Osteocyte (in vitro differentiated cells): ENCODE measurements at places on chromosomes 16 and 17.

DNA sequence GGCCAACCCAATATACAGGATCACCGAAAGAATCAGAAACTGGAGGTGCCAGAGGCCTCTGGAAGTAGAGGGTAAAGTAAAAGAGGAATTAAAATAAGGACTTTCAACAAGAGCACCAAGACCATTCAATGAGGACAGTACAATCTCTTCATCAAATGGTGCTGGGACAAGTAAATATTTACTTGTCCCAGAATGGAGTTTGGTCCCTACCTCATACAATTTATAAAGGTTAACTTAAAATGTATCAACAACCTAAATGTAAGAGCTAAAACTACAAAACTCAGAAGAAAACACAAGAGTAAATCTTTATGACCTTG is 56.5 kb downstream of the USP31 start:
- no peak for DNase-seq

GRCh38 chr16:80883159-80883642 is 78.8 kb upstream of the CDYL2 start:
- DNase-seq, result no peak

DNA sequence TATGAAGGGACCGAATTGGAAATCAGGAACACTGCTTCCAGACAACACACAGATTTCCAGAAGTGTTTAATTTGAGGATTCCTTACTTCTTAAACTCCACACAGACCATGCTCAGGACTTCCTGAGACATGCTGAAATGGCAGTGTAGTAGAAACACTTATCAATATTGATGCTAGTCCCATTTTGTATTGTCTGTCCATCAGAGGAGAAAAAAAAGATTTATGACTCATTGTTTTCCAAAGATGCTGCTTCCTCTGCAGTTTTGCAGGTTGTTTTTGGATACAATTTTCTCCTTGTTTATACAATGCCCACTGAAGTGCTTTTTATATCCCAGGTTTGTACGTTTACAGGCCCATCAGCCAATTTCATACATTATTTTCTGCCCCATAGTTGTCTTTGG is 68.3 kb upstream of the TANC2 start:
- peak; percentile 4 for DNase-seq

DNA sequence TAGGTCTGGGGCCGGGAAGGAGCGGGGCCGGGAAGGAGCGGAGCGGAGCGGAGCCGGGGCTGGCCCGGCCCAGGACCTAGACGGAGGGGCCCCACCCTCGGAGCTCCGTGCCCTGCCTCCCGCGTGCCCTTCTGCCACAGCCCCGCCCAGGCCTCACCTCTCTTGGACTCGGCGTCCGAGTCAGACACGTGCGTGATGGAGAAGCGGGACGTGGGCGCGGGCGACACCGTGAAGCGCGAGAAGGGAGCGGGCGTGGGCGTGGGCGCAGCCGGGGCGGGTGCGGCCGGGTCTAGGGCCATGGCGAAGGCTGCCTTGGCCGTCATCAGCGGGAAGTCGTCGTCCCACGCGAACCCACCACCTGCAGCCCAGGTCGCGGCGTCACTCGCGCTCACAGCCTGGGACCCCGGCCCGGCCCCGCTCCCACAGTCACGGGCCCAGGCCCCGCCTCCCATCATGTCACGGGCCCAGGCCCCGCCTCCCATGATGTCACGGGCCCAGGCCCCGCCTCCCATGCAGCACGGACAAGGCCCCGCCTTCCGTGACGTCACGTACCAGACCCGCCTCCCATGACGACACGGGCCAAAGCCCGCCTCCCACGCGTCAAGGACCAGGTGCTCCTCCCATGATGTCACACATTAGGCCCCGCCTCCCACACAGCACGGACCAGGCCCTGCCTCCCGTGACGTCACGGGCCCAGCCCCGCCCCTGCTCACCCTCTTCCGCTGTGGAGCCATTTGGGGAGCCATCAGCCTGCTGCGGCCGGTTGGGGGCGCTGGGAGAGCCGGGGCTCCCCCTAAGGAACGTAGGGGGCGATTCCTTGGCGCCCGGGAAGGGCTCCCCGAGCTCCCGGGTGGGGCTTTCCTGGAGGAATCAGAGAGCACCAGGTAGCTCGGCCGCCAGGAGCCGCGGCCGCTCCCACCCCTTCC is 45.8 kb upstream of the PVALEF start:
- no peak for DNase-seq
